ENCODE measurements at places on chromosomes 13 and 19.

DNA sequence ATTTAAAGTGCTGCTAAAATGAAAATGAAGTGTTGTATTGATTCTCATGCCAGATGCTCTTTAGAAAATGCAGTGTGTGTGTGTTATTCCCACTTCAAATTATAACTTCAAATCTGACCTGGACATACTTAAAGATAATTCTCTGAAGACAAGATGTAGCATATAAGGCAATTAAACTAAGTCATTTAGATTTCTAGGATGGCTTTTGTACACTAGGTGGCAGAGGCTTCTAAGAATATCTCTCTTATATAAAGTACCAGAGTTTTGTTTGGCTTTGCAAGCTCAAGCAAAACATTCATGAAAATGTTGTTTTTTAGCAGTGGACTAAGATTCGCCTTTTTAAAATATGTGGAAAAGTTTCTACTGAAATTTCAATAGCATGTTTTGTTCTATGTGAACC is 407.2 kb downstream of the GPC5 start:
- DNase-seq = no peak

DNA sequence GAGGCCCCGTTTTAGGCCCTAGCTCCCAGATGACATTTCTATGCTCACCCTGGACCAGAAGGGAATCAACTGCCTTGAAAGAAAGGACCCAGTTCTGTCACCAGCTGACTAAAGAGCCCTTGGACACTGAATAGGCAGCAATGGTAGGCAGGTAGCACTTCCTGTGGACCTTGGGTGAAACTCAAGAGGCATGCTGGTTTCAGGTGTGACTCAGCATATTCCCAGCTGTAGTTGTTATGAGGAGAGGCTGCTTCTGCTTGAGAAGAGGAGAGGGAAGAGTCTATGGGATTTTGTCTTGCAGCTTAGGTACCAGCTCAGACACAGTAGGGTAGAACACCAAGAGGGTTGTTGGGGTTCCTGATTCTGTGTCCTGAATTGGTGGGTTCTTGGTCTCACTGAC is 37.9 kb upstream of the HTR2A start:
- DNase-seq = no peak

DNA sequence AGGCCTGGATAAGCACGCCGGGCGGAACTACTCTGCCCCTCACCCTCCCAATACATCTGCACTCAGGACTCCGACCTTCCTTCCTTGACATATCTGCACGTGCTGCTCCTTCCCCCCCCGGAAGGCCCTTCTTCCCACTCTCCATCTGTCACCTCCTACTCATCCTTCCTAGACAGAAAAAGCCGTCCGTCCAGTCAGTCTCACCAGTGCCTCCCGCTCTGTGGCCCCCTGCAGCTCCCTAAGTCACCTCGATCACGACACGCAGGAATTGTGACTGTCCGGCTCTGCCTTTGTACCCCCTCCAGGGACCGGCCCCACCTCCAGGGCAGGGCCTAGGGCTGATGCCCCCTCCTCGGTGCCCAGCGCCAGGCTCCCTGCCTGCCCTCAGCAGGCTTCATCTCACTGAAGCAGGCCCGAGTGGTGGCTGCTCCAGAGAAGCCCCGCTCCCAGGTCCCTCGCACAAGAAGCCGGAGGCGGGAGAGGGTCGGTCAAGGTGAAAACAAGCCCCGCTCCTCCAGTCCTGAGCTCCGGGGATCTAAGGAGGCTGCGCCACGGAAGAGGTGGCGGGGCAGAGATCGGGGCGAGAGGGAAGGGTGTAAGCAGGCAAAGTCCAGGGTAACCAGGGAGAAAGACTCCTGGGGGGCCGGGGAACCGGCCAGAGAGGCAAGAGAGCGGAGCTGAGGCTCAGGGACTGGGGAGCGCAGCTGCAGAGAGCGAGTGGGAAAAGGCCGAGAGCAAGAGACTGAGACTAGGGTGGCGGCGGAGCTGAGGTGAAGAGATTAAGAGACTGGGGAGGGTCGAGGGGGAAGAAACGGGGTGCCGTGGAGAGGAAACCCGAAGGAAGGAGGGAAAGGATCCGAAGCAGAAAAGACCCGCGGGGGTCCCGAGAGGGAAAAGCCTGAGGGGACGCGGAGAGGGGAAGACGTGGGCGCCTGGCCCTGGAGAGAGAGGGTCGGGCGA is 1.1 kb downstream of the PPP6R1 start:
- no peak for DNase-seq

GRCh38 chr13:32585550-32586079 is 637 bp upstream of the PDS5B start:
- DNase-seq = no peak

DNA sequence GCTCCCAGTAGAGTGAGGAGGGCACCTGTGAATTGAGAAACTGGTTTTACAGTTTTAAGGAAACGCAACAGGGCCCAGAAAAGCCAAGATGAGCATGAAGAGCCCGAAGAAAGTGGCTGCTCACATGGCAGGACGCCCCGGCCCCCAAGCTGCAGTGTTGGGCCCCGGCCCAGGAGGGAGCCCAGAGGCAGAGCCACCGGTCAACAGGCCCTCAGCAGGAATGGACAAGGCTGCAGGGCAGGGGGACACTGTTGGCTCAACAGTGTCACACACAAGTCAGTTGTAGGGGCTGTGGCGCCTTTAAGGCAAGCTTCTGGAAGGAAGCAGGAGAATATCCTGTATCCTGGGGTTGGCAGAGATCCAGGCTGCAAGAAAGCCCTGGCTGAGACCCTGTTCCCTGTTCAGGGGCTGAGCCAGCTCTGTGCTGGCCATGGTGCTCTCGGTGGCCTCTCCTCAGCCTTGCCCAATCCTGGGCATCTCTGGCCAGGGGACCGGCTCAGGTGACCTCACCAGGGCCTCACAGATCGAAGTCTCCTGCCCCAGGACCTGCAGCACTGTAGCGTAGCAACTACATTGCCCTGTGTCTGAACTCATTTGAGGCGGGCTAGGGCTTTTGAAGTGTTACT is 28.0 kb downstream of the UPF1 start:
- no peak for DNase-seq

DNA sequence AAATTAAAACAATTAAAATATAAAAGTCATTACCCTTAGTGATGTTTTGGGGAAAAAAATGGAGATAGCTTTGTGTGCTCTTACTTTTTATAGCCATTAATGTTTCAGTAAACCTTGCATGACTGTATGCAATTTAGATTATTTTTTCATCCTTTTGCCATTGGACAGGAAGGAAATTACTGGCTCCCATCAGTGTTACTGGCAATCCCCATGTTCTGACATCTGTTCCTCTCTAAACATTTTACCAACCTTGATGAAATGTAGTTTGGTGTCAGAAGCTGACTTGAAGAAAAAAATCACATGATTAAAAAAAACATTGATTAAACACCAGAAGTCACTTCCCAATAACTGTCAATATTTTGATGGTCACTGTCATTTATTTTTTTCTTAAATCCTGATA is 52.3 kb upstream of the ZNF536 start:
- DNase-seq = no peak

- no peak for DNase-seq
Measured at GRCh38 chr19:3479834-3480215, 500 bp downstream of the SMIM24 start.

- no peak for DNase-seq
Measured at GRCh38 chr13:84352946-84353345, 470.7 kb upstream of the SLITRK1 start.

DNA sequence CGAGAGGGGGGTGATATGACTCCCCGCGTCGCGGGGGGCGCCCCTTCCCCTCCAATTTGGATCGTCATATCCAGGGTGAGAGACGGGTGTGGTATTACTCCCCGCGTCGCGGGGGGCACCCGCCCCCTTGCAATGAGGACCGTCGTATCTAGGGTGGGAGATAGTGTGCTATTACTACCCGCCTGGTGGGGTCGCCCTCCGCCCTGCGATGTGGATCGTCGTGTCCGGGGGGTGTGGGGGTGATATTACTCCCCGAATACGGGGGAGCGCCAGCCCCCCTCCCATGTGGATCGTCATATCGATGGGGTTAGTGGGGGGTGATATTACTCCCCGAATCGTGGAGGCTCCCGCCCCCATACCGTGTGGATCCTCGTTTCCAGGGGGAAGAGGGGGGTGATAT is 29.2 kb upstream of the RGCC start:
- DNase-seq = peak; percentile 2

GRCh38 chr19:17405250-17406045 is at the start of gene BST2:
Gene BST2 (minus strand): TSS chr19:17405630. CDS start chr19:17405575, 55 bp downstream.
- peak; percentile 75 for DNase-seq

GRCh38 chr19:5094768-5095567 is 126.1 kb downstream of the KDM4B start:
- DNase-seq = no peak

DNA sequence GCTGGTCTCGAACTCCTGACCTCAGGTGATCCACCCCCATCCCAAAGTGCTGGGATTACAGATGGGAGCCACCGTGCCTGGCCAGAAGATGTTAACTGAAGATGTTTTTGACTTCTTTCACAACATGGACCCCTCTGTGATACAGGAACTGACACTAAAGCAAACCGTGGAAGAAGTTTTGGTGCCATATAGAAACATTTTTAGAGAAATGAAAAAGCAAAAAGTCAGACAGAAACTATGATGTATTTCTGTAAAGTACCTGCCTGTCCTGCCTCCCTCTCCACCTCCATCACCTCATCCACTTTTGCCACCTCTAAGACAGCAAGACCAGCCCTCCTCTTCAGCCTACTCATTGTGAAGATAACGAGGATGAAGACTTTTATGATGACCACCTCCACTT is 11.3 kb downstream of the FBXO27 start:
- no peak for DNase-seq

- no peak for DNase-seq
Measured at GRCh38 chr13:28120317-28120716, 18.0 kb upstream of the PAN3 start.

DNA sequence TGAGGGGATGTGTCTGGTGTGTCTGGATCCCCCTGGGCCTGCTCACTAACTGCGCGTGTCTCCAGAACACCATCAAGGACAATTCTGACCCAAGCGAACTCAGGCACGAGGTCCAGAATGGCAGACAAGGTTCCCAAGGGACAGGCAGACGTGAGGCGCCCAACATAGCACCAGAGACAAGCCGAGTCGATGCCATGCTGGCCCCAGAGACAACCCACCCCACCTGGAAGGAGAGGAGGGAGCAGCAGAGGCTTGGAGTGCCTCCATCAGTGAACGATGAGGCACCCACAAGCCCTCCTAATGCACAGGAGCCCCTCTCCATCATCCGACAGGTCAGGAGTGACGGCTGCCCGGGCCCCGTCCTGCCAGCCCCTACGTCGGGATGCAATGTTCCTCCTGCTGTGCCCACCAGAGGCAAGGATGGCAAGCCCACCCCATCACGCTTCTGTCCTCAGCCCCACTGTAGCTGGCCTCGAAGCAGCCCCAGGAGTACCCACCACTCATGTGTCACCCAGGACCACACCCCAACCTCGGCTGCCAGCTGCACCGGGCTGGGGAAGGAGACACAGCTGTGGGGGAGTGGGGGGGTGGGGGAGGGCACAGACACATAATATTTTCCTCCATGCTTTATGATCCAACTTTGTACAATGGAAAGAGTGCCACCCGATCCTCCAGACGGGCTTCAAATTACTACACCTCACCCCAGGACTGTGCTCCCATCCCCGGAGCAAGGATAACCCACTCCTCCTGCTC is 11.8 kb downstream of the AP3D1 start:
- no peak for DNase-seq

- DNase-seq = no peak
Measured at GRCh38 chr13:44894001-44894770, 95.1 kb downstream of the NUFIP1 start.

- DNase-seq = no peak
Measured at GRCh38 chr13:23695711-23696464, 125.7 kb downstream of the TNFRSF19 start.

DNA sequence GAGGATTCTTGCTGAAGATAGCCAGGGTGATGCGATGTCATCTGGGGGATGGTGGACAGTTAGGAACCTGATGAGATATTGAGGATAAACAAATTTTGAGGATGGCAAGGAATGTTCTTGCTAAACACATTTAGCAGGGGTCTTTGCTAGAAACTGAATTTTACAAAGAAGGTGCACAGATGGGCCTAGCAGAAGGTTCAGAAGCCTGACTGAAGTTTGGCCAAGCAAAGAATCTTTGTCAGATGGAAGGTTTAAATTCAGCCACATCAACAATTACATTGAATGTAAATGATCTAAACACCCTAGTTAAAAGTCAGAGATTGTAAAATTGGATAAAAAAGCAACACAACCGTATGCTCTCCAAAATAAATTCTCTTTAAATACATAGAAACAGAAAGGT is 68.8 kb downstream of the WASF3 start:
- DNase-seq = no peak

- DNase-seq = no peak
Measured at GRCh38 chr13:52830946-52831345, 17.5 kb downstream of the PCDH8 start.

GRCh38 chr13:84192125-84192524 is 309.9 kb upstream of the SLITRK1 start:
- DNase-seq = peak; percentile 12

GRCh38 chr13:72156760-72157159 is 289.8 kb upstream of the DACH1 start:
- DNase-seq = no peak

- no peak for DNase-seq
Measured at GRCh38 chr13:82323101-82323500, 1559.2 kb downstream of the SLITRK1 start.

- DNase-seq = no peak
Measured at GRCh38 chr19:31553112-31553845, 204.0 kb upstream of the TSHZ3 start.

GRCh38 chr19:48135411-48135810 is 24.8 kb upstream of the PLA2G4C start:
- DNase-seq = no peak

DNA sequence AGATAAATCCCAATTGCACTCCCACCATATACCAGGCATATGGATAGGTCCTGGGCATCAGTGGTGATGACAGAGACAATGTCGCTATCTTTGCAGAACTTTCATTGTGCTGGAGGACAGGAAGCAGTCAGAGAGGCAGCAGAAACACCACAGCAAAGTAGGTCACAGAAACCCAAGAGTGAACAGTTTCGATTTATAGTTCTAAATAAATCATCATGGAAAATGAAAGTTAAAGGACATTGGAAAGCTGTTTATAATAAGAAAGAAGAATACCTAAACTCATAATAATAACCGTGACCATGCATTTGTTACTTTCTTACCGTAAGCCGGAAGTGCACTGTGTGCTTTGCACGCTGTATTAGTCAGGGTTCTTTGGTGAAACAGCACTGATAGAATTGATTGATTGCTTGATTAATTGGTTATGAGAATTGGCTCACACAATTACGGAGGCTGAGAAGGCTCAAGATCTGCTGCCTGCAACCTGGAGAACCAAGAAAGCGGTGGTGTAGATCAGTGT is 38.9 kb downstream of the ALOX5AP start:
- no peak for DNase-seq

DNA sequence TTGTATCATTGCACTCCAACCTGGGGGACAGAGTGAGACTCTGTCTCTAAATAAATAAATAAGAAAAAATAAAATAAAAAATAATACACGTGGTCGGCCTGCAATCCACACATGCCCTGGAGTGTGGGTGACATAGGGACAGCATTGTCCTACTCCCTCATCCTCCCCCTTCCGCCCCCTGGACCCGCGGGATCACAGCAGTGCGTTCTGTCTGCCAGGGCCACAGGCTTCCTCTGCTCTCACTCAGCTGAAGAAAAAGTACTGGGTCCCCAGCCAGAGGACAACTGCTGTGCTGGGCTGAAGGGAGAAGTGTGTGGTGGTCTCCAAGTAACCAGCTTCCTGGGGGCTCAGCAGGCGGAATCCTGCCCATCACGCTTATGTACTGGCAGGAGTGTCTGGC is 6.3 kb downstream of the BCAT2 start:
- DNase-seq = no peak
